COR-L47 (cell line): ENCODE measurements at places on chromosomes 12 and 14.

GRCh38 chr12:57469296-57470164 is 9.9 kb downstream of the GLI1 start:
- no peak for DNase-seq

- DNase-seq: no peak
These were observed 13.6 kb downstream of the DLK1 start for GRCh38 chr14:100740196-100740825.

GRCh38 chr14:20564501-20564997 is 3.7 kb upstream of the RNASE9 start:
- no peak for DNase-seq

DNA sequence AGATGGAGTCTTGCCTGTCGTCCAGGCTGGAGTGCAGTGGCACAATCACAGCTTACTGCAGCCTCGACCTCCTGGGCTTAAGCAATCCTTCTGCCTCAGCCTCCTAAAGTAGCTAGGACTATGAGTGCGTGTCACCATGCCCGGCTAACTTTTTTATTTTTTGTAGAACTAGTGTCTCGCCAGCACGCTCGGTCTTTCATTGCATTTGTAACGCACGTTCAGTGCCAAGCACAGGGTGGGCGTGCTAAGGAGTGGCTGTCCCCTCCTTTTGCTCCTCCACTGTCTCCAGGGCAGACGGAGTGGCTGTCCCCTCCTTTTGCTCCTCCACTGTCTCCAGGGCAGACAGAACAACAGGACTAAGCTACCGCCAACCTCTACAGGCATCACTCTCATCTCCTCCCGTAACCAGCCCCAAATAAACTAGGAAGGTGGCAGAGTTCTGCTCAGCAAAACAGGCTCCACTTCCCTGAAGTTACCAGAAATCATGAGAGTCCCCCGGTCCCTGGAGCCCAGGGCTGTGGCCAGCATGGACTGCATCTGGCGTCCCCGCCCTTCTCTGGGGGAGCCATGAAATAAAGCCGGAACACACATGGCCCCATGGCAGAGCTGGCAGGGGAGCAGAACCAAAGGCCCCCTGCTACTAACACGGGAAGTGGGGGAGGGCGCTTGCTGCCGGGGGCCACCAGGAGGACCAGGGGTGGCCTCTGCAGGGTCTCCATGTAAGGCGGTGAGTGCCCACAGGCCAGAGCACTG is 60.2 kb downstream of the CCDC88C start:
- DNase-seq: no peak
